SK-N-SH treated with all-trans-retinoic acid at 6 μM for 48 hours (cell line): ENCODE measurements at places on chromosomes 2 and 18.
A peak's percentile ranks its signal among the peaks of the same experiment; 100 is the strongest.

DNA sequence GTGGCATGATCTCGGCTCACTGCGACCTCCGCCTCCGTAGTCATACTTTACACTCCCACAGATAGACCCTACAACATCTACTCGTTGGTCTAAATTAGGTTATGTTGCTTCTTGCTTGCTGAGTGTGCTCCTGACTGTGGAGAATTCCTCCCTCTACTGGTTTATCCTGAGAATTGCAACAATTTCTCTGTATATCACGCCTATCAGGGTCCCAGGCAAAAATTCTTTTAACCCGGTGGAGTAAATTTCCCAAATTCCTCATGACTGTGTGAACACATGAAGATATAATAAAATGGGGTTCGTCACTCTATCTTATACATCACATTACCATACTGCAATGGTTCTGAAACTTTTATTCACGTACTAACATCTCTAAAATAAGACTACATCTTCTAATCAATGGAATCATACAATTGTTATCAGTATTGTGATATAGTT, 156.7 kb downstream of the EVA1A start:
- ATAC-seq, result peak; percentile 94

- ATAC-seq, result no peak
Measured at GRCh38 chr18:56302156-56302555, 336.2 kb downstream of the TXNL1 start.

GRCh38 chr18:48133671-48134251, 203.3 kb upstream of the SMAD2 start:
- no peak for ATAC-seq

DNA sequence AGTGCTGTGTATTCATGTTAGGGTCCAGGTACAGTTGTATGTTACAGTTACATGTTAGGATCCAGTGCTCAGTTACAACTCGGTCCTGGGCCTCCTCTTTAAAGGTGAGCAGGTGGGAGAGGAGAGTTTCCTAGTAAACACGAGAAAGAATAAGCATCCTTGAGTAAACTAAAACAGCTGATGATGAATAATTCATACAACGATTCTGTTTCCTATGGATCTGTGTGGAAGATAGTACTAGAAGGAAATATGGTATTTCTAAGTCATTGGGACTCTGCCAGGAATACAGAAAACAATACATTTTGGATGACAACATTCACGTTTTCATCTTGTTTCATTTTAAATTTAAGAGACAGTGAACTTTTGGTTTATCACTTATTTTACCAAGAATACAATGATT, 29.5 kb downstream of the SNTG2 start:
- no peak for ATAC-seq

- ATAC-seq, result no peak
Measured at GRCh38 chr2:68135448-68136320, 22.0 kb upstream of the PNO1 start.

- no peak for ATAC-seq
Measured at GRCh38 chr2:211391189-211391567, 834.8 kb downstream of the CPS1 start.

DNA sequence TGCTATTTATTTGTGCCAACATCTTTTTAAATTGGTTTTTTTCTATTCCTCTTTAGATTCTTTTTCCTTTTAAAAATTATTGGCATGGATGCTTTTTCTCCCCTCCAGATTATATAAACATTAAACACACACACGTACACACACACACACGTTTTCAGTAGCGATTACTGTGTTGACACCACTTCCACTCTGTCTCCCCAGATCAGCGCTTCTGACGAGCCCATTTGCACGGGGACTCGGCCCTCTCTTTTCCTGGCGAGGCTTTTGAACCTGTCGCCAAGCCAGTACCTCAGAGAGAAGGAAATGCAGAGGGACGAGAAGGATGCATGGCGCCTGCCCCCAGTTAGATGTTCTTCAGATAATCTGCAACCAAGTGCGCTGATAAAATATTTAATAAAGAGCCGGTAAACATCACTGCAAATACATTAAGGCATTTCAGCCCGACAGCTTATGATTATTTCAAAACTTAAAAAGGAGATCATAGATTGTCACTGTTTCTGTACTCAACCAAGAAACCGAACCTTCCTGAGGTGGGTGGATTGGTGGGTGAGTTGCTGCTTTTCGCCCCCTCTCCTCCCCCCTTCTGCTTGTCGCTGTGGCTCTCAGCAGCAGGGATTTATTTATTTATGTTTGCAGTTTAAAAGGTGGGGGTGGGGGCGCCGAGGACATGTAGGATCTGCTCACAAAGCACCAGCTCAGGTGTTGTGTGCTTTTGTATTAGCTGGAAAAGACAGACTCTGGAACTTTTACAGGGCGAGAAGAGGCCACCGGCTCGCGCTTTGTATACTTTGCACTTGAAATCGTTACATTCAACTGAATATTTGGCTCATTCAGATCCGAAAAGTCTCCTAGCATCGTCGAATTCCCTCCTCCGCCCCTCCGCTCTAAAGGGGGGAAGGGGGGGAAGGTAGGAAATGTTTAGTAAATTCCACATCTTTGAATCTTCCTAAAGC, 787 bp upstream of the TBR1 start:
- ATAC-seq, result peak; percentile 8
